ENCODE measurements at places on chromosomes 12 and 14.
A peak's percentile ranks its signal among the peaks of the same experiment; 100 is the strongest.

GRCh38 chr14:68824517-68825347, 31.9 kb upstream of the ZFP36L1 start:
- DNase-seq = no peak

DNA sequence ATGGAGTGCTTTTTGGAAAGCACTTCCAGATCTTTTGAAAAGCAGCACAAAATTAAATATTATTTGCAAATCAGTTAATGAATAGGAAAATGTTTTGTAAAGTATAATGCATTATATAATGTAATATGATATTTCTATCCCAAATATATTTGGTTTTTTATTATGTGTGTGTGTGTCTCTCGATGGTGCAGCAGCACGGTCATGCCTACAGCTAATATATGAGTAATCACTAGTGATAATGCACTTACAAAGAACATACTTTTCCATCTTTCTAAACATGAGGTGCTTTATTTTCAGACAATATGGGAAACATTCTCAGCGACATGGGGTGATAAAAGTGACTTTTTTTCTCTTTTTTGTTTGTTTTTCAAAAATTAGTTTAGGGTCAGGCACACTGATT, 1.3 kb upstream of the EEA1 start:
- DNase-seq = no peak

GRCh38 chr12:86838711-86839110, 582.5 kb upstream of the MGAT4C start:
- no peak for DNase-seq

DNA sequence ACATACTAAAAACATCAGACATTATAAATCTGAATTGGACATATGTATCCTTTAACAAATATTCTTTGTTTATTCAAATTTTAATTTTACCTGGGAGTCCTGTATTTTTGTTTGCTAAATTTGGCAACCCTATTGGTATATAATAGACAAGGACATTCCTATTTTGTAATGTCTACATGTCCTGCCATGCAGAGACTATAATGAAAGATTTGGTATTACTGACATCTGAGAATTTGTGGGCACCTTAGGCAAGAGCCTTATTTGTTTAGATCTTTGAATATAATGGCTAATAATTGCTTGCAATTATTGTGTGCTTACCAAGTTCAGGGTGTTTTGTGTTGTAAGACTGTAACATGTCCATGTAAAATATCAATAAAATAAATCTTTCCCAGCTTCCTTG, 334.4 kb downstream of the KCNH5 start:
- no peak for DNase-seq

GRCh38 chr12:13311551-13311950, 115.0 kb downstream of the EMP1 start:
- DNase-seq = no peak

DNA sequence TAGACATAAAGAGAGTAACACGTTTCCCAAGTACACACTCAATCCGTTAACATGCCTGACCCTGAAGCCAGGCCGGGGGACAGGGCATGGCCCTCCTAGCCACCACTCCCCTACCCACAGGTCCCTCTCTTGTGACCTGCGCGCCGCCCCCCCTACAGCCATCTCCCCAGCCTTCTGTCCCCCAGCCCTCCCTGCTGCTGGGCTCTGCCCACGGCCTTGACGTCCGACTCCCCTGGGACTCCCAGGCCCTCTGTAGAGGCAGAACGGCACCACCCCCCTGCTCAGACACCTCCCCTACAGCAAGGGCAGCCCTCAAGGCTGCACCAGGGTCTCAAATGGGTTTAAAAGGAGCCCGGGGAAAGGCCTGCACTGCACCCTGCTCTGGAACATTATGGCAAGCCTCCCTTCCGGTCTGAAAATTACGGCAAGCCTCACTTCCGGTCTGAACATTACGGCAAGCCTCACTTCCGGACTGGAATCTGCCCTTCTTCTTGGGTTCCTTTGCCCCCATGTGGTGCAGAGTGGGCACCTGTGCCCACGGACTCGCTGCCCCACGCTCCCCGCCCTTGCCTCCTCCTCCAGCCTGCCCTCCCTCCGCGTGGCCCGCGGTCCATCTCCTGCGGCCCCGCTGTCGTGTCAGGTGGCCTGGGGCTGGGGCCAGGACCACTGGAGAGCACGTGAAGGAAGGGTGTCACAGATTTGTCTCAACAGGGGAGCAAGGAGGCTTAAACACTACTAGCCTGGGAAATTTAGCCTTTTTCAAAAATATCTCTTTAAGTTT, 77.6 kb downstream of the MOK start:
- no peak for DNase-seq

GRCh38 chr14:36068777-36069534, 107.6 kb downstream of the PTCSC3 start:
- no peak for DNase-seq

DNA sequence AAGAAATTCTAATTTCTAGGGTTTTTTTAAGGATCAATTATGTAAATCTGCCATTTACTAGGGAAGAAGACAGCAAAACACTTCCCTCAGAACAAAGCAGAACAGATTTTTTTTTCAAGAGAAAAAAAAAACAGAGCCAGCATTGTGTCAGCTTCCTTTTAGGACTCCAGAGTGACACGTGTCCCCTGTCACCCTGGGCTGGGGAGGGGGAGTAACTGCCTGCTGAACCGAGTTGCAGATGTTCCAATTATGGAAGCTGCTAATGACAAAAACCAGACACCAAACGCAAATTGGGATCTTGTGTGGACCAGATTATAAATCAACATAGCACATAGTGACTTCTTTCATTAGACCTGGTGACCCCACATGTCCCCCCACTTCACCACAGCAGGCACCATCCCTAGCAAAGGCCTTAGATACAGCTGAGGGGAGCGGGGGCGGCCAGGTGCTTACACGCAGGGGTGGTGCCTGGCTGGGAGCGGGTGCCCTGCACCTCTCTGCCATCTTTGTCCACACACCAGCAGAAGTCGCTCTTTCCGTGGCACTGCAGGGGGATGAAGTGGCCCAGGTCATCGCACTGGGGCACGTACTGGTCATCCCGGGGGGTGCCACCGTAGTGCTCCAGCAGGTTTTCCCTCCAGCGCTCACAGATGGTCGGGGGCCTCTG, 25.4 kb downstream of the RTRAF start:
- DNase-seq = no peak

GRCh38 chr12:28258998-28259397, 68.7 kb downstream of the CCDC91 start:
- no peak for DNase-seq

DNA sequence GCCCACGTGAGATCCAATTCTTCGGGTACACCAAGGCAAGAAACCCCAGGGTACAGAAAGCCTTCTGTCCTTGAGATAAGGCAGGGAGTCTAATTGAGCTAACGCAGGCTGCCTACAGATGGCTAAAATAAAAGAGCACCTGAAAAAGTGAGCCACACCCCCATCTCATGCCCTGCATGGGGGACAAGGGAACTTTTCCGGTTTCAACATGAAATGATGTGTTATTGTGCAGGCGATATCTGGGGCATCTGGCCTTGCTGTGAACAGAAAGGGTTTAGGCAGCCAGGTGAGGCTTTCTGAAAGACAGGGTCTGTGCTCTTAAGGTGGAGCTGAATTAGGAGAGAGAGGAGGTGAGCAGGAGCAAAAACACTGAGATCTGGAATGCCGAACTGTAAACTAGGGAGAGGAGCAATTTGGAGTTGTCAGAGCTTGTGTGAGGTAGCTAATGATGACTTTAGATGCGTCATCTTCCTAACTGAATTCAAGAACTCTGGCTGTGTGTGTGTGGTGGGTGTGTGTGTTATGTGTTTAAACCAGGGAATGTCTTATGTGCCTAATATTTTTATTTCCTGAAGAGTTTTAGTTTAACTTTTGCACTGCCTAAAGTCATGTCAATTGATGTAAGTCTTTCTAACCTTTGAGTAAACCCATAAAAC, 20.1 kb upstream of the LDHB start:
- DNase-seq = no peak

DNA sequence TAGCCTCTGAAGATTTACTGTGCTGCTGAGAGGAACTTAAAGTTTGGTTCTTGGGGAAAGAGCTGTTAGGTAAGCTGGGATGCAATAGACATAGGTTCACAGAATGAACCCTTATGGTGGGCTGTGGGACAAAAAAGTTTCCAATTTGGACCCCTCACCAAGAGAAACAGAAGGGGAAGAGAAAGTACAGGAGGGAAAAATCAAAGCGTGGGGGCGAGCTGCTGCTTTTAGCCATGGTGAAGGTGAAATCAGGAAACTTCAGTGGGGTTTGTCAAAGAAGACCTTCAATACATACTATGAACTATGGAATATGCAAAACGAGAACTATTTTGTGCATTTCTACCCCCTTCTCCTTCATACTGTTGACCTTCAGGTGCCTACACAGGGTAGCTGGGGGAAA, 10.6 kb upstream of the NINJ2 start:
- DNase-seq = no peak

GRCh38 chr14:94307410-94307992, 14.4 kb upstream of the SERPINA10 start:
- DNase-seq = no peak

GRCh38 chr14:21024585-21025370, at the start of gene NDRG2:
NDRG2 (minus strand) TSS chr14:21025061; CDS start chr14:21023315, 1,746 bp downstream.
- peak; percentile 18 for DNase-seq

GRCh38 chr14:49865431-49865859, 12.9 kb upstream of the NEMF start:
- DNase-seq = peak; percentile 74

GRCh38 chr12:47754881-47755280, 3.8 kb downstream of the RAPGEF3 start:
- no peak for DNase-seq

GRCh38 chr12:97452839-97453238, 9.8 kb upstream of the RMST start:
- no peak for DNase-seq

DNA sequence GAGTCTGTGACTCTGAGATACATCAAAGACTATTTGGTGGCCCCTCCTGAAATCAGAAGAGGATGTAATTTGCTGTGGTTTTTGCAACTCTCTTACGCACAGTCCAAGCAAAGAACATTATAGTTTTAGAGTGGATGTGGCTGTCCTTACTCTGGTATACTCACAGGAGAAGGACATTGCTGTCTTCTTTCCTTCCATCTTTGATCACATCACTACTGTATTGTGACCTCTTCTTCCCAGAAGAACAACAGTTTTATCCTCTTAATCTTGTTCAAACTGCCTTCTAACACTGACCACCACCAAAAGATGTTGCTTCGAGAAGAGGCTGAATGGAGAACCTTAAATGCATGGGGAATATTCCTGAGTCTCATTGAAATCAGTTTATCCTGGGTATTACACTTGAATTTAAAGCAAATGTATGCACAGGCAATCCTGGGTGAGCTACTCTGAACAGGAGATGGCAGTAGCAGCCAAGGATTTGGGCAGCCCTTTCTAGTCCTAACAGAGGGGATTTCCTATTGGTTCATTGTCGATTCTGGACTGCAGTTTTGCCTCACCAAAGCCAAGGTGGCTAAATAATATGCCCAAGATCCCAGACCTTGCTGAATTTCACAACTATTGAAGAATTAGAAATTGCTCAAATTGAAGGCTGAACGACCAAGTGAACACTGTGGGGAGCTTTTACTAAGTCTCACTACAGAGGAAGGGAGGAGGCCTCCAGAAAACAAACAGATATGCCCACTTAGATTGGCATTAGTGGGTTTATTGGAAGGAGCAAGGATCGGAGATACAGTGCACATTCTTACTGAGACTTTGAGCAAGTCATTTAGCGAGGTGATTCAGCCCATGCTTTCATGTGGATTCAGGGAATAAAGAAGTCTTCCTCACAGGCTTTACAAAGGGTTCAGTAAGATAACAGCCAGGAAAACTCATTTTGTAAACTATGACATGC, 282.8 kb downstream of the PAWR start:
- DNase-seq = peak; percentile 56

GRCh38 chr12:126966498-126966897, 1300.5 kb upstream of the TMEM132C start:
- DNase-seq = no peak

- no peak for DNase-seq
Measured at GRCh38 chr14:74429221-74429691, 3.2 kb upstream of the SYNDIG1L start.

GRCh38 chr12:40988824-40989223, 199.3 kb upstream of the PDZRN4 start:
- no peak for DNase-seq

GRCh38 chr12:28865776-28866175, 283.3 kb upstream of the FAR2 start:
- DNase-seq = no peak

- DNase-seq = no peak
Measured at GRCh38 chr12:111971800-111972199, 41.2 kb downstream of the TMEM116 start.

DNA sequence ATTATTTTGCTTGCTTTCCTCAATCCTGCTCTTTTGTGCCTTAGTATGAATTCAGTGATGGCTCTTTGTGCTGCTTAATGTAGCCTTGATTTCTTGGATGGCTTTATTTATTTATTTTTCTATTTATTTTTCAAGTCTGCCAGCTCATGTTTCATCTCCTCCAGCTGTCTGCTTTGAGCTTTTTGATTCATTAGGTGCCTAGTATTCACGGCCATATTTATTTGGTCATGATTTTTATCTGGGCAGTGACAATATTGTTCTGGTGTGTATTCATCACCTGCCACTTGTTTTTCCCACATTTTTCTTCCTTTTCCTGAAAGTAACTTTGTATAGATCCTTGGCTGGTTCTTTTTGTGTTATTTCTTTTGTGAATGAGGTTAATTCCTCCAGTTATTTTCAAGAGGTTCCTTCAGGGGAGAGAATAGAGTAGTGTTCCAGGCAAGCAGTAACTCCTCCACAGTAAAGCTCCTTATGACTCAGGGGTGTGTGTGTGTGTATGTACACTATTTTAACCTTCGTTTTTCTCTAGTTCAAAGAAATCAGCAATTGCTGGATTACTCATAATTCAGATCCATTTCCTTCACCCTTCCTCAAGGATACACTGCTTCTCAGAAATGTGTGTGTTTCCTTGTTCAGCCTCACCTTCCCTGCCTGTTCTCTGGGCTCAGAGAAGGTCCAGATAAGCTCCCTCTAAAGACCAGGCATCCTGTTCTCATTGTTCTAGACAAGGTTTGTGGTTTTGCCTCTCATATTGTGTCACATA, 51.6 kb upstream of the PMCH start:
- no peak for DNase-seq

GRCh38 chr12:50234347-50234746, 49.0 kb downstream of the LIMA1 start:
- no peak for DNase-seq

Measured in NCI-H446 (cell line).